Stimulated activated CD4-positive, alpha-beta T cell treated with anti-CD3 and anti-CD28 coated beads, Interleukin-1b, Interleukin-23, amount 100 ng/mL, for 1 hour (primary cell): ENCODE measurements at places on chromosomes 5 and 9.

DNA sequence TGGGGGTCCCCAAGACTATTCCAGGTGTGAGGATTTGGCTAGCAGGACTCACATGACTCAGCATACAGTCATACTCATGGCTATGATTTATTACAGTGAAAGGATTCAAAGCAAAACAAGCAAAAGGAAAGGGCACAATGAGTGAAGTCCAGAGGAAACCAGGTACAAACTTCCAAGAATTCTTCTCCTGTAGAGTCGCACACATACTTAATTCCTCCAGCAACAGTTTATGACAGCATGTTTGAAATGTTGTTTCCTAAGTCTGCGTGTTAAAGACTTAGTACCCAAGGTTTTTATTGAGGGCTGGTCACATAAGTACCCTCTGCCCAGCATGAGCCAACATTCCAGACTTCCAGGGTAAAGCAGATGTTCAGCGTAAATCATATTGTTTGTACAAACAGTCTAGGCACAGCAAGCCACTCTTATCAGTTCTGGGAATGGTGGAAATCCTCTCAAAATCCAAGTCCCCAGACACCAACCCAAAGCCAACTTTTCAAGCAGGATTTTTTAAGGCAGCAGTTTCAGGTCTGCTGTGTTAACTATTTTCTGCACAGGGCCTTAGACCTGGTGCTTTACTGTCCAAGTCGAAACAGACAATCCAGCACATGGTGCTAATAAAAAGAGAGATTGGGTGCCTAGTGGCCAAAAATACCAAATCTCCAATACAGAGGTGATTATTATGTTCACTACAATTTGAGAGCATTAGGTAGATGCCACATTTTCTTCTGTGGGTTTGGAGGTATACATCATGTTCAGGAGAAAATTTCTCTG is 18.6 kb upstream of the RICTOR start:
- DNase-seq, result no peak

DNA sequence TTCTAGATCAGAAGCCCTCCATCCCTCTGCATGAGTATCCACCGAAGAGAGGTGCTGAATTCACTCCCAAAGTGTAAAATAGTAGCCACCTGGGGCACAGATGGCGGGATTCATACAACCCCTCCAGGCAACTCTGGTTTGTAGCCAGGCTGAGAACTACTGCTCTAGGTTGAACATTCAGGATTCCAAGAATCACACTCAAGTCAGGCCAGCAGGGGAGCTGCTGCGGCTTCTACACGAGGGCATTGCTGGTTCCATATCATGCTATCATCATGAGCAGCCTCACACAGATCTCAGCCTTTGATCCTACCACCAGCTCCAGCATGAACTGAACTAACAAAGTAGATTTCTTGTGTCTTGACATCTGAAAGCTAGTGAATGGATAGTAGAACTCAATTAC is 367.9 kb downstream of the DIRAS2 start:
- no peak for DNase-seq

DNA sequence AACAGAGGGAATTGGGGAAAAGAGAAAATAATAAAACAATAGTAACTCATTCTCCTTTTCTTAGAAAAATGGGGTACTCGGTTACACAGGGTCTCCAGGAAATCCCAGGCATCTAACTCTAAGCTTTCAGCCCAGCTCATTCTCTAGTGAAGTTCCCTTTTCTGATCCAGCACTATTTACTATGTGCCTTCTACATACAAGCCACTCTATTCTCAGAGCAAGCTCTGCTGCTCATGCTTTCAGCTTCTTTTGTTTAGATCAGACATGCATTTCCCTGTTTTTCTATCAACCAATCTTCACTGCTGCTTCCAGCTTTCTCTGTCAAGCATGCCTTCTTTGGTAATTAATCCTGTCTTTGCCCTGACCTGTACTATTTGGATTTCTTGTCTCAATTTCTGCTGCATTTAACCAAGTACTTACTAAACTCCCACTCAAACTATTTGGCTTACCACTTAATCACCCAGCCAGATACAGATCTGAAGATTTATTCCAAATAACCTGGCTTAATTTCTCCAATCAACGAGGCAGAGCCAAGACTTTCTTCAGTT is 25.3 kb downstream of the OSMR start:
- no peak for DNase-seq

DNA sequence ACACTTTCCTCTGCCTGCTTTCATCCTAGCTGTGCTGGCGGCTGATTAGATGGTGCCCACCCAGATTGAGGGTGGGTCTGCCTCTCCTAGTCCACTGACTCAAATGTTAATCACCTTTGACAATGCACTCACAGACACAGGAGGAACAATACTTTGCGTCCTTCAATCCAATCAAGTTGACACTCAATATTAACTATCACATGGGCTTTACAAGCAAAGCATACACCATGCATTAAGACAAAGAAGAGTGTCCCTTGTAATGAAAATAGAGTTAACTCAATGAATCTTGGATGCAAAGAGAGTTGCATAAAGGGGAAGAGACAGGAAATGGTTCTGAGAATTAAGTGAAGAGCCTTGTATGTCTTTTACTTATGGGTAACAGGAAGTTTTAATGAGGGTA is 298.7 kb upstream of the BRINP1 start:
- no peak for DNase-seq

DNA sequence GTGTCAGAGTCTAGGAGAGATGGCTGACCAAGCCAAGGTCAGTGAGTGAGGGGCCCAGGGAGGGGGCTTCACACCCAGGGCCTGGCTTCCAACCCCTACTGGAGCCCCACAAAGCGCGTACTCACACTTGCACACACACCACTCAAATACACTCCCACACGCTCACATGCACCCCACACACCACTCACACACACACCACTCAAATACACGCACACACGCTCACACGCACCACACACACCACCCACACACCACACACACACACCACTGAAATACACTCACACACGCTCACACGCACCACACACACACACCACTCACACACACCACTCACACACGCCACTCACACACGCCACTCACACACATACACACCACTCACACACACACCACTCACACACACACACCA is 5.7 kb upstream of the ASB6 start:
- no peak for DNase-seq

- no peak for DNase-seq
Measured at GRCh38 chr5:68994645-68995044, 99.2 kb upstream of the SLC30A5 start.

GRCh38 chr5:102974177-102974576 is 145.8 kb downstream of the GIN1 start:
- no peak for DNase-seq

DNA sequence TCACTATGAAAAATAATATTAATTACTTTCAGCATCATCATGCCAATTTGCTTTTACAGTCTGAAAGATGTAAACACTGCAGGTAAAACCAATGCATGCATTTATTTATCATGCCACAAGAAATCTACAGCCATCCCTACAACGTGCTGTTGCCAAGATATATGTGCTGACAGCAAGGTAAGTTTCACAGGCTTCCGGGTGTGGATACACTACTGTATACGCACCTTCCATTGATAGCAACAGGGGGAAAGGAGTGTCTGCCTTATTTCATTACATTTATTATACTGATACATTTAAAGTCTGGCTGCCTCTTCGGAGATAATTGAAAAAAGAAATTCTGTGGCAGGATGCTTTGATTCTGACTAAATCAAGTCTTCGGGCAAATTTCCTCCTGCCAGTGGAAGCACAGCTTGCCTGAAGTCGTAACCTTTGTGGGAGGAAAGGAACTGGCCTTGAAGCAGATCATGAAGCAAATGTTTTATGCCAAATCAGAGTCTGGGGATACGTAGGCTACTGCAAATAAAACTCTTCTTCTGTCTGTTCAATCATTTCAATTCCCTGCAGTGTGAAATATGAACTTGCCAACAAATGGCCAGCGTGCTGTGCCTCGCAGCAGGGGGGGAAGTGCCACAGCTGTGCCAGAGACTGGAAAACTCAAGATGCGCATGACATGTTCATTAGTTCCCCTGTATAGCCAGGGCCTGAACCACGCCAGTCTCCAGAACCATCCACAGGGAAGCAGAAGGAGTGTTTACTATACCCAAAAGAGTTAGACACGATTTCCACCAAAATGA is 268.1 kb downstream of the EFNA5 start:
- DNase-seq, result no peak

GRCh38 chr5:87582149-87582548 is 169.4 kb upstream of the CCNH start:
- no peak for DNase-seq

GRCh38 chr9:88934876-88935535 is 56.3 kb upstream of the S1PR3 start:
- DNase-seq, result no peak

- no peak for DNase-seq
Measured at GRCh38 chr5:170611449-170612090, 107.8 kb downstream of the KCNIP1 start.

GRCh38 chr5:54580997-54581811 is 63.6 kb downstream of the SNX18 start:
- no peak for DNase-seq

DNA sequence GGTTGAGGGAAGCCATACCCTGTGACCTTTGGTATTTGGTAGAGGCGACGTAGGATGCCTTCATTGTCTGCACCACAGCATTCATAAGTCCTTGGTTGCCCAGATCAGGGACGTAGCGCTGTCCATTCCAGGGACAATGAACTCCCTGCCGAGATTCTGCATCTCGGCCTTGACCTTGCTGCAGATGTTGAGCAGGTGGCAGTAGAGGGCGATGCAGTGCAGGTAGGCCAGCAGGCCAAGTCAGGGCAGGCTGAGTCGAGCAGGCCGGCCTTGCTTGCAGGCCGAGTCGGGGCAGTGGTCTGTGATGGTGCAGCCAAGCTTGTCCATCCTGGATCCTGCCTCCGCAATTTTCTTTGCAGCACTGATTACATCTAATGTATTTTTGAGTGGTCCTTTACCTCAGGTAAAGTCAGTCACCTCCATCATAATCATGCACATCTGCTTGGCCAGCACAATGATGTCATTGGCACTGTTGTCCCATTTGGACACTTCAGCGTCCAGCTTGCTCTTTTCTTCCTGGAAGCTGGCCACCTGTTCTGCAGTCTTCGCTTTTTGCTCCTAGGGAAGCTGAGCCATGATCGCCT is 93.4 kb upstream of the CCDC112 start:
- DNase-seq, result no peak

DNA sequence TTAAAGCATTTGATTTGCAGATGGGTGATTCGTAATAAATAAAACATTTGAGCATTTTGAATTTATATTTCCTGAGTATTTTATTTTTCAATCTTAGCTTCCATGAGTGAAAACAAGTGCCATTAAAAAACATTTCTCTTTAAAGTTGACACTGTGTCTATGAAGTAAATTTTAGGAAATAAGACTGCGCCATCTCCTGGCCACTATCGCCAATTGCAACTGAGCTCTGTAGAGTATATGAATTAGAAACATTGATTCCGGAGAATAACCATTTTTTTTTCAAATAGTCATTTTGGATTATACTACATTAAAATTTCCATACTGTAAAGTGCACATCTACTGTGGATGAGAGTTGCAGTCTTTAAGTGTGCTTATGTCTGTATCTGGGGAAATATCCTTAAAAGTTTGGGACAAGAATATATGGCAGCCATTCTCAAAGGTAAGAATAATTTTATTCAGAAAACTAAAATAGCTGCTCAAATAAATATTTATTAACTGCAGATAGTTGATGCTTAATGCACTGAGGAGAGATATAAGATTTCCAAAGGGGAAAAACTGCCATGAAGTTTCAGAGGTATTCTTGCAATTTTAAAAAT is 5.9 kb downstream of the DMRTA1 start:
- DNase-seq, result no peak

DNA sequence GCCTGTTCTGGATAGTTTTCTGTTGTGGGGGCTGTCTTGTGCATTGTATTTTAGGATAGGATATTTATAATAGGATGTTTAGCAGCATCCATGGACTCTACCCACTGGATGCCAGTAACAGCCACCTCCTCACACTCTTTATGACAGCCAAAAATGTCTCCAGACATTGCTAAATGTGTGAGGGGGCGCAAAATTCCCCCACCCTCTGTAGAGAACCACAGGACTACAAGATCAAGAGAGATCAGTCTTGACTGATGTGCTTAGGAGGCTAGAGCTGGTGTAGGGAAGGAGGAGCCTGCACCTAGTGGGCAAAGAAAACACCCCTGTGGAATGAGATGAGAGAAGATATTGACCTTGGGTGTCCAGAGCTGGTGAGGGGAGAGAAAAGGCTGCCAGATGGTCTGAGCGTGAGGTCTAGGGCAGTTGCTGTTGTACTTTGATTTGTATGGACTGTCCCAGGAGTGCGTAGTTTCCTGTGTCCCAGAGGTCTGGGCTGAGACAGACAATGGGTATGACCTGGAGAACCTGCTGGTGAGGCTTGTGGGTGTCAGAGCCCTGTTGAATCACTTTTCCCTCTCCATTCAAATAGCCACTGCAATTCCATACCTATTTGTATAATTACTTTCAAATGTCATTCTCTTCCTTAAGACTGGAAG is 16.3 kb downstream of the DAPK1 start:
- no peak for DNase-seq
